Foreskin keratinocyte (primary cell): ENCODE measurements at places on chromosomes 13 and 19.

DNA sequence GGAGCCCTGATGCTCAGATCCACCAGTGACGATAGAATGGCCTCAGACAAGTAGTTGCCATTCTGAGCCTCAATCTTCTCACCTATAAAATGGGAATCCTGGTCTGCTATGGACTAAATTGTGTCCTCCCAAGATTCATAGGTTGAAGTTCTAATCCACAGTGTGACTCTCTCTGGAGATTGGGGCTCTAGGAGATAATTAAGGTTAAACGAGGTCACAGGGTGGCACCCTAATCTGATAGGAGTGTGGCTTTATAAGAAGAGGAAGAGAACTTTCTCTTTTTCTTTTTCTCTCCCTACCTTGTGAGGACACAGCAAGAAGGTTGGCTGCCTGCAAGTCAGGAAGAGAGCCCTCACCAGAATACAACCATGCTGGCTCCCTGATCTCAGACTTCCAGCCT is 214.1 kb downstream of the KATNAL1 start:
- no peak for DNase-seq

GRCh38 chr19:29107831-29108230 is 105.1 kb downstream of the UQCRFS1 start:
- no peak for DNase-seq

GRCh38 chr13:31846961-31847752 is 107.8 kb downstream of the RXFP2 start:
- no peak for DNase-seq

GRCh38 chr19:1097810-1098176 is 2.6 kb upstream of the POLR2E start:
- no peak for DNase-seq

DNA sequence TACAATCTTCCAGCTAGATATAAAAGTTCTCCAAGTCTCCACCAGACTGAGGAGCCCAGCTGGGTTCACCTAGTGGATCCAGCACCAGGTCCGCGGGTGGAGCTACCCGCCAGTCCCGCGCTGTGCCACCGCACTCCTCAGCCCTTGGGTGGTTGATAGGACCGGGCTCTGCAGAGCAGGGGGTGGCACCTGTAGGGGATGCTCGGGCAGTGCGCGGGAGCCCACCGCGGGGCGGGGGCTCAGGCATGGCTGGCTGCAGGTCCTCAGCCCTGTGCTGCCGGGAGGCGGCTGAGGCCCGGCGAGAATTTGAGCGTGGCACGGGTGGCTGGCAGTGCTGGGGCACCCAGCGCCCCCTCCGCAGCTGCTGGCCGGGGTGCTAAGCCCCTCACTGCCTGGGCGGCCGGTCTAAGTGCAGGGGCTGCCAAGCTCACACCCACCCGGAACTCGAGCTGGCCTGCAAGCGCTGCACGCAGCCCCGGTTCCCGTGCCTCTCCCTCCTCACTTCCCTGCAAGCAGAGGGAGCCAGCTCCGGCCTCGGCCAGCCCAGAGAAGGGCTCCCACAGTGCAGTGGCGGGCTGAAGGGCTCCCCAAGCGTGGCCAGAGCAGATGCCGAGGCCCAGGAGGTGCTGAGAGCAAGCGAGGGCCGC is 542.8 kb upstream of the PCDH9 start:
- no peak for DNase-seq

DNA sequence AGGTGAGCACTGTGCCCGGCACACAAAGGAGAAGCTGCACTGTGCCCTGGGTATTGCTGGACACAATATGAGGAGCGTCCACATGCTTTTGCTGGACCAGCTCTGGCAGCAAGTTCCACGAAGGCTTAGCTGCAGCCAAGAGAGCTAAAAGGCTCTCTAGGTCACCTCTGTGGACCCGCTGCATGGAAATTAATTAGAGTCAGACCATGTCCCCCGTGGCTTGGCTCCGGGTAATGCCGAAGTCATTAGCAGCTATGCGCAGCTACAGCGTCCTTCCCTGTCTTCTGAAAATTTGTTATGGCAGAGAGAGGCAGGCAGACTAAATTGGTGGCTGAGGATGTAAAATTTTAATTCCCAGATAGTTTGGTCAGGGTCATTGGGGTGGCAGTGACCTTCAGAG is 271.5 kb downstream of the SLC7A1 start:
- no peak for DNase-seq

- peak; percentile 79 for DNase-seq
These were observed 5.1 kb upstream of the ZNF227 start for GRCh38 chr19:44207126-44207803.

GRCh38 chr13:23789576-23790346 is 99.4 kb downstream of the MIPEP start:
- DNase-seq = no peak

GRCh38 chr19:3897936-3898335 is 17.5 kb downstream of the ATCAY start:
- DNase-seq = no peak

- DNase-seq = no peak
These were observed 885.2 kb upstream of the SLITRK6 start for GRCh38 chr13:86684402-86684801.

GRCh38 chr13:38883783-38884182 is 106.8 kb downstream of the STOML3 start:
- no peak for DNase-seq

GRCh38 chr13:101945435-101945834 is 456.4 kb downstream of the FGF14 start:
- no peak for DNase-seq

- no peak for DNase-seq
These were observed 61.9 kb downstream of the FLT1 start for GRCh38 chr13:28432816-28433560.

GRCh38 chr13:100695509-100695773 is 20.8 kb upstream of the TMTC4 start:
- DNase-seq = no peak

GRCh38 chr13:91882918-91883317 is 484.5 kb downstream of the GPC5 start:
- DNase-seq = no peak

DNA sequence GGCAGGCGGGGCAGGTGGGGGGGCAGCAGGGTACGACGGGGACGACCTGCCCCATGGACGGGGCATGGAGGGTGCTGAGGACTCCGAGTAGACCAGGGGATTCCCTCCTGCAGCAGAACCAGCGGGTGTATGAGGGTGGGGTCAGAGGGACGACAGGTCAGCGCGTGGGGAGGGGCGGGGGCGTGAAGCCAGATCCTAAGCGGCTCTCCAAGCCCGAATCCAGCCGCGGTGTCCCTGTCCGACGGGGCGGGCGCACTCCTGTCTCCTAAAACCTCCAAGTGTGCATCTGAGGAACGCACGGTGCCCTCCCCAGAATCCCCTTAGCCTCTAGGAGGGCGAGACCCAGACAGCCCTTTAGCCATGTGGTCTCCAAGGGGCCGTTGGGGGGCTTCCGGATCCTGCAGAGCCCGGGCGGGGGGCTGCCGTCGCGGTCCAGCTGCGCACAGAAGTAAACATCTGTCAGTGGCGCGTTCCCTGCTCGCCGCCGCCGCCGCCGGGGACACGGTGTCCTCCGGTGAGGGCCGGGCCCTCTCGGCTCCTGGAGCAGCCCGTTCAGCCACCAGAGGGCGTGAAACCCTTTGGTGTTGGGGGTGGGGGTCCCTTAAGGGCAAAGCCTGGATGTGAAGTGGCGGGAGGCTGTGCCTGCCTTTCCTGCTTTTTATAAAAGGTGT is 730 bp downstream of the NRTN start:
- DNase-seq = no peak

- DNase-seq = no peak
These were observed 26.2 kb upstream of the GPR12 start for GRCh38 chr13:26786651-26787295.

- no peak for DNase-seq
These were observed 57.9 kb upstream of the DACH1 start for GRCh38 chr13:71924931-71925330.

DNA sequence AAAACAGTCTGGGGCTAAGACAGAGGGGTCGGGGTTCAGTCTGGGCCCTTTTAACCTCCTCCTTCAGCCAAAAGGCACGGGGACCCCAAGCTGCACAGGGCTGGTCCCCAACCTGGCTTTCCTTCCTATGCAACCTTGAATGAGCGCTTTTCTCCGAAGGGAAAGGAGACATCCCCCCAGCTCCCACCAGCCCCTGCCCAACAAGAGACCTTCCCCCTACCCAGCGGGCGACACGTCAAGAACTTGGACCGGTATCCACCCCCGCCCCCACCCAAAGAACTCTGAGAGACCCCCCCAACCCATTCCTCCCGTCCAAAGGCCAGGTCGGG is 35.0 kb upstream of the NANOS3 start:
- DNase-seq = no peak

DNA sequence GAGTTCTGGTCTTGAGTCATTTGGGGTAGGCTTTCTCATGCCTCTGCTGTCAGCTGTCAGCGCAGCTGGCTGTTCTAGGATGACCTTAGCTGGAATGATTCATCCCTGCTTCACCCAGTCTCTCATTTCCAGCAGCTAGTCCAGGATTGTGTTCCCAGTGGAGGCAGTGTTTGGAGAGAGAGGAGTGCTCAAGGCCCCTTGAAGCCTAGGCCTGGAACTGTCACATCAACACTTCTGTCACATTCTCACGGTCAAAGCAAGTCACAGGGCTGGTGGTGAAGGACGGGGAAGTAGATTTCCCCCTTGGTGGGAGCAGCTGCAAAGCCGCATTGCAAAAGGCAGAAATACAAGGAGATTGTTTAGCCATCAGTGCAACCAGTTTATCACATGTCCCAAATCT is 15.2 kb downstream of the TPT1 start:
- peak; percentile 88 for DNase-seq

GRCh38 chr13:97505017-97505416 is 71.0 kb downstream of the RAP2A start:
- no peak for DNase-seq

GRCh38 chr19:34215666-34216038 is 38.7 kb upstream of the GARRE1 start:
- DNase-seq = no peak

- DNase-seq = no peak
These were observed 34.5 kb upstream of the NDUFS7 start for GRCh38 chr19:1349211-1349610.

DNA sequence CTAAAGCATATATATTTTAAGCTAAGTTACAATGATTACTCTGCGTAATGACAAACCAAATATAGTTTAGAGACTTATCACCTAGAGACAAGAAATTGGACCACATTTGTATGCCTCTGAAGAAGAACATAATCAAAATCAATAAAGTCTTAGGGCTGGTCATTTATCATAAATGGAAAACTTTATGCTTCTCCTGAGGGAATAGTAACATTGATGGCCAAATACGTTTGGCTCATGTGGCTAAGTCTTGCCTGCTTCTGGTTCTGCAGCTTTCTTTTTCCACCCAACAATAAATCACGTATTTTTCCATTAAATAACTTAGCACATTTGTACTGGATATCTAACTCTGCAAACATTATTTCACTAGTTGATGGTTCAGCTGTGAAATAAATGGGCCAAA is 458.4 kb downstream of the SLITRK1 start:
- no peak for DNase-seq

GRCh38 chr19:55652311-55653128 is 2.3 kb upstream of the U2AF2 start:
- DNase-seq = no peak

GRCh38 chr13:74449811-74450524 is 315.8 kb upstream of the KLF12 start:
- DNase-seq = no peak

GRCh38 chr19:7757358-7757757 is 5.7 kb upstream of the CLEC4M start:
- DNase-seq = no peak

GRCh38 chr19:1650650-1651567 is 1.5 kb downstream of the TCF3 start:
- no peak for DNase-seq

DNA sequence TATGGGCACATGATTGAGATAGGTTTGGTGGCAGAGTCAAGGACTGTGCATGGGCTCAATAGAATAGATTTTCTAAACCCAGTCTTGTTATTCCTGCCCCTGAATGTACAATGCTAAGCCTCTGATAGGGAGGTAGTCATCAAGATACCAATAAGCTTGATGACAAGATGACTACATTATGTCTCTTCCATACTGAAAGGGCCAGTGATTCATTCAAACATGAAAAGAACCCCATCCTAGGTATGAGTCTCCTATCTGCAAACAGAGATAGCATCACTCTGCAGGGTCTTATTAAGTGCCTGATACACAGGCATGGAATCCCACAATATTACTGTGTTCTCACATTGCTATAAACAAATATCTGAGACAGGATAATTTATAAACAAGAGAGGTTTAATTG is 40.3 kb upstream of the UFM1 start:
- peak; percentile 78 for DNase-seq

DNA sequence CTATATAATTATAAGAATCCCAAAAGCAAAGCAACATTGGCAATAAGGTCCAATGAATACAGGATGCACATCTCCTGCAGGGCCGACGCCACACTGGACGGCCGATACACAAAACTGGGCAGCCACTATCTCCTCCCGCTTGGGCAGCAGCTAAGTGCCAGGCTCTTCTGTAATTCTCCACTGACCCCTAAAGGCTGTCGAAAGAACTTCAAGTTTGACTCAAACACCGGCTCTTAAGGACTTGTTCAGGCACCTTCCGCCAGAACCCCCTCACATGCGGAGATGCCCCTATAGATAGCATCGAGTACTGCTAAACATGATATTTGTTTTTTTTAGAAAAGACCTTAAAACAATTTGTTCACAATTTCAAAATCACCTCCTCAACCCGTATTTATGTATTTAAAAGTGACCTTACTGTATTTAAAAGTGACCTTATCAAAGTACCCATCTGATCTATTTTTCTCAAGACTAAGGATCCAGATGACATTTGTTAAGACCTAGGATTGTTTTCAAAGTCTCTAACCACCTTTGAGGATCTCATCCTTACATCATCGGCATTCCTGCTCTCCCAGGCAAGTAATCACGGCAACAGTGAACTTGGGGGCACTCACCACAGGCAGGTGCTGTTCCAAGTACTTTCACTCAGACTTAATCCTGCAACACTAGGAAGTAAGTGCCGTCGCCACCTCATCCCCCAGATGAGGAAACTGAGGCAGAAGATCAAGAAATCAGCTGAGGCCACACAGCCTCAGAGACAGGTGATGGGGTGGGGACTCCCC is 77.8 kb downstream of the TUBGCP3 start:
- DNase-seq = no peak

DNA sequence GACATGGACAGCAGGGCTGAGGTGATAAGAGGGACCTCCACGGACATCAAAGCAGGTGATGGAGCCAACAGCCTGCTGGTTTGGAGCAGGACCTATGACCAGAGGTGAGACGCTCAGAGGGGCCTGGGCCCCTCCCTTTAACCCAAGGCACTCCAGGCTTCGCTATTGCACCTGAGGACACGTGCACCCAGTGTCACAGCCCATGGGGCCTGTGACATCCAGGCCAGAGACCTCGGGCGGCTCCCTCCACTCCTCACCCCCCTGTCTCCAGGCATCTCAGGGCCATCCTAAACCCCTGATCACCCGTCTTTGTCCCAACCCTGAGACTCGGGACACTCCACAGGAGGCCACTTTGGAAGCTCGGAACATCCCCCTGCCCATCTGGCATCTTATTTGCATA is 12.9 kb downstream of the ADGRE5 start:
- DNase-seq = no peak

GRCh38 chr13:98253526-98253925 is 76.5 kb upstream of the RNF113B start:
- no peak for DNase-seq
